Neural progenitor cell (in vitro differentiated cells): ENCODE measurements at places on chromosomes 4 and X. TPM values are rescaled to one million over a fixed set of nuclear protein-coding genes. Genes with fewer than 3 reads are reported as not detected.

DNA sequence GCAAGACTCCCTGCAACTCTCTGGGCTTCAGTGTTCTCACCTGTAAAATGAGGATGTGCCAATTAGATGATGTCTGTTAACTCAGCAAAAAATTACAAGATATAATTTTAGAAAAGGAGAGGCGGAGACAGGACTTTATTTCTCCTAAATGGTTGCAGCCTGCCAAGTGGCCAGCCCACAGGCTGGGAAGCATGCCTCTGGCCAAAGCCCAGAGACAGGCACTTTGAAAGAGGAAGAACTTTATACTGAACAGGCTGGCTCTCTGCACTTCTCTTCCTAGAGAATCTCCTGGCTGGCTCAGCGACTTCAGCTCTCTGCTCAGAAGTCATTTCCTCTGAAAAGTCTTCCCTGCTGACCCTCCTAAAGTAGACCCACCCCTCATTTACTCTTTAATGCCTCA is 3.7 kb downstream of the PRDM5 start:
- H3K27me3 ChIP-seq = no peaks in the 10 kb centered on the region
- peaks cover 50% of the 10 kb centered on the region for H3K4me1 ChIP-seq
- DNase-seq = no peak

DNA sequence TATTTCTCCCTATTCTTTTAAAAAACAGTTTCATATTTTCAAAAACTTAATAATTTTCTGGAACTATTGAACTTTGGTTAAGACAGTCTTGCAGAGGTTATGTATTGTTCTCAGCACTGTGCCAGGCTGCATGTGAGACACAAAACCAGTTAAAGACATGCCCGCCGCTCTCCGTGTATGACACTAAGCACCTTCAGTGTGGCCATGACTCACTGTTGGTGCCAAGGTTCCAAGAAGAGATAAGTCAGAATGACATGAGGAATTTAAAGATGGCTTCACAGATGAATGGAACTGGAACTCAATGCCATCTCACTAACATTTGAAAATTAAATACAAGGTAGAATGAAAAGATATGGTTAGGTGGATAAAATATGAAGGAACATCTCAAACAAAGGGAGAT is 525.5 kb upstream of the ZFP42 start:
- no peaks in the 10 kb centered on the region for H3K4me1 ChIP-seq
- no peak overlapping the region for H3K27ac ChIP-seq
- H3K4me3 ChIP-seq = no peak overlapping the region
- H3K36me3 ChIP-seq = no peaks in the 10 kb centered on the region
- no peaks in the 10 kb centered on the region for H3K27me3 ChIP-seq

- no peak overlapping the region for H3K4me3 ChIP-seq
- no peaks in the 10 kb centered on the region for H3K27me3 ChIP-seq
- H3K4me1 ChIP-seq = no peaks in the 10 kb centered on the region
- H3K27ac ChIP-seq = no peak overlapping the region
- DNase-seq = no peak
- no peaks in the 10 kb centered on the region for H3K36me3 ChIP-seq
These were observed 224.0 kb downstream of the APBB2 start for GRCh38 chr4:40990236-40990898.

GRCh38 chr4:103374758-103375157 is 176.6 kb upstream of the CENPE start:
- no peaks in the 10 kb centered on the region for H3K27me3 ChIP-seq
- DNase-seq = no peak
- H3K4me1 ChIP-seq = peaks cover 13% of the 10 kb centered on the region
- no peak overlapping the region for H3K4me3 ChIP-seq
- no peak overlapping the region for H3K27ac ChIP-seq
- H3K36me3 ChIP-seq = peaks cover 3% of the 10 kb centered on the region

TBC1D8B gene
- 1.4 and 1.6 TPM in 2 replicates for total RNA-seq

ETDA gene
- not detected in 2 replicates for total RNA-seq
